ENCODE measurements at places on chromosomes 5 and 9.

- DNase-seq = no peak
These were observed 19.0 kb downstream of the STOM start for GRCh38 chr9:121350993-121351561.

DNA sequence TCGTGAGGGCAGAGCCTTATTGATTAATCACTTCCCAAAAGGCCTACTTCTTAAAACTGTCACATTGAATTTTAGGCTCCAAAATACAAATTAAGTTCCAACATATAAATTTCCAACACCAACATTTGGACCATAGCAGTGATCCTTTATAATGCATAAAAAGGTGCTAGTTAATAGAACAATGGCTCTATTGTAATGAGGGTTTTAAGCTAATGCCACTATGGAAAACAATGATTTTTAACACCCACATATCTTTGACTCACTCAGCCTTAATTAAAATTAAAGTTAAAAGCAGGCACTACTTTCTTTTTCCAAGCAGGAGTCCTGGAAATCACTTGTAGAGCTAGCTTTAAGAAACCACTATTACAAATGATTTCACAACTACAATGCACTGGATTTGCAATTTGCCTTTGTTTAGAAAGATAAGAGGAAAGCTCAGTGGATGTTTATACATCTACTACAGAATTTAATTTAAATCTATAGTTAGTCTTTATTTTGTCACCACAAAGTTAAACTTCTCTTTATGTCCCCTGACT is 41.8 kb downstream of the DPYSL3 start:
- DNase-seq = no peak

DNA sequence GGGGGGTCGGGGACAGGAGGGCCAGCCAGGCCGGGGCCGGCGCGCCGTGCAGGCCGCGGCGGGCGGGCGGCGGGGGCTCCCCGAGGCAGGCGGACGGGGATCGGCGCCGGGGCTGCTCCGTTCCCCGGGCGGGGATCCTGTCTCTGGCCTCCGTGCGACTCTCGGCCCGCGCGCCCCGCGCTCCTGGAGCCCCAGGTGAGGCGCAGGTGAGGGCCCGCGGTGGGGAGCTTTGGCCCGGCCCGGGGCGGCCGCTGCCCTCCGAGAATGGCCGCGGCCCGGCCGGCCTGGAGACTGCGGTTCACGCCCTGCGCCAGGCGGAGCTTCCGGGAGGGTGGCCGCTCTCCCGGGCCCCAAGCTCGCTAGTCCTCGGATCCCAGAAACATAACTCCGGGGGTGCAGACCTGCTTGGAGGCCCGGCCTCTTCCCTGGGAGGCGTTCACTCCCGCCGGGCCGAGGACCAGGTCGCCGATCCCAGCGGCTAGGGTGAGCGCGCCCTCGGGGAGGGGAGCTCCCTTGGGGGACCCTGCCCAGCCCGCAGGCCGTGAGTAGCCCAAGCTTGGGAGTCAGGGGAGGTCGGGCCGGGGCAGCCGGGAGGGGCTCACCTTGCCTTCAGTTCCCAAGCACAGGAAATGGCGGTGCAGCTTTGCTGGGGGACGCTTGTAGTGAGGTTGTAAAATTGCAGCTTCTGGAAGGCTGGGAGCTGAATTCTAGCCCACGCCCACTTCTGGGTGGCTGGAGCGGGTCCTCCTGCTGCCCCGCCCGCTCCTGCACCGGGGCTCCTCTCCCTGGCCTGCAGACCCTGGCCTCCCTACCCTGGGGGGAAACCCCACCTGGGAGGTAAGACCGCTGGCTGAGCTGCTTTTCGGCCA is 723 bp downstream of the PPP1R26 start:
- DNase-seq = no peak

DNA sequence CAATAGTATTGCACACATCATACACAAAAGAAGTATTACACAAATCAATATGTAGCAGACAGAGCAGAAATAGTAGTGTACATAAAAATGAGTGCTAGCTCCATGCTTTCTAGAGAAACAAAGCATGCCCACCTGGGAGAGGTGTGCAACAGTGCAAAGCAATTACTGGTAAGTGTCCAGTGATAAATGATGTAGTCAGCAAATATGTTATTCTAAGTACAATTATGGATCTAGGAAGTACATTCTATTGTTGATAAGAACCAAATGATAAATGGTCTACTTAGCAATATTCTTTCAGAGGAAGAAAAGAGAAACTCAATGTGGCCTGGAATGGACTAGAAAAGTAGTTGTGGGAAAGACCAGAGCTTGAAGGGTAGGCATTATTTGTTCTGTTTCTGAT is 188.6 kb downstream of the HINT1 start:
- DNase-seq = no peak

DNA sequence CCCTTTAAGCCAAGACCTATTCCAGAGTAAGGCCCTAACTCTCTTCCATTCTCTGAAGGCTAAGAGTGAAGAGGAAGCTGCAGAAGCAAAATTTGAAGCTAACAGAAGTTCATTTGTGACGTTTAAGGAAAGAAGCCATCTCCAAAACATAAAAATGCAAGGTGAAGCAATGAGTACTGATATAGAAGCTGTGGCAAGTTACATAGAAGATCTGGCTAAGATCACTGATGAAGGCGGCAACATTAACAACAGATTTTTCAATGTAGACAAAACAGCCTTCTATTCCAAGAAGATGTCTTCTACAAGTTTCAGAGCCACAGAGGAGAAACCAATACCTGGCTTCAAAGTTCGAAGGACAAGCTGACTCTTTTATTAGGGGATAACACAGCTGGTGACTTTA is 1143.4 kb downstream of the CDH12 start:
- DNase-seq = no peak

DNA sequence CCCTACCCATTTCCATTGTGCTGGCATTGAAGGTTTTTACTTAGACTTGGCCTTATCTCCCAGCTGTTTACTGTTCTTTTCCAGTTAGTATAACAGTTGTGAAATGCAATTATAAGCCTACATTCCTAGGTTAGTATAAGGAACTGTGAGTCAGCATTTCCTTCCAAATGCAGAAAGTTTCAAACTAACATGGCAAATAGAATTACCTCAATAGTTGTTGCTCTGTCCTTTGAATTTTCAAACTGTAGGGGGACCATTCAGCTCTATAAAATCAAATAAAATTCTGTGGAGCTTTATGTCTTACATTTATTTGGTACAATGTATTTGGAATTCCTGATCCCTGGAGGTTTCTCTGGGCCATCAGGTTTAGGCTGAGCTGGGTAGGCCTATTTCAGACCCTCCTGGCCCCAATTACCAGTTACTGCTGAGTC is 47.2 kb downstream of the ARHGEF28 start:
- DNase-seq = no peak

GRCh38 chr9:29830821-29831220 is 2257.5 kb upstream of the C9orf72 start:
- no peak for DNase-seq

- no peak for DNase-seq
These were observed 164.4 kb upstream of the SLC12A2 start for GRCh38 chr5:127919006-127919796.

GRCh38 chr9:33221568-33221884 is 18.4 kb upstream of the SPINK4 start:
- no peak for DNase-seq

- no peak for DNase-seq
These were observed 252.0 kb downstream of the RASEF start for GRCh38 chr9:82810915-82811314.

DNA sequence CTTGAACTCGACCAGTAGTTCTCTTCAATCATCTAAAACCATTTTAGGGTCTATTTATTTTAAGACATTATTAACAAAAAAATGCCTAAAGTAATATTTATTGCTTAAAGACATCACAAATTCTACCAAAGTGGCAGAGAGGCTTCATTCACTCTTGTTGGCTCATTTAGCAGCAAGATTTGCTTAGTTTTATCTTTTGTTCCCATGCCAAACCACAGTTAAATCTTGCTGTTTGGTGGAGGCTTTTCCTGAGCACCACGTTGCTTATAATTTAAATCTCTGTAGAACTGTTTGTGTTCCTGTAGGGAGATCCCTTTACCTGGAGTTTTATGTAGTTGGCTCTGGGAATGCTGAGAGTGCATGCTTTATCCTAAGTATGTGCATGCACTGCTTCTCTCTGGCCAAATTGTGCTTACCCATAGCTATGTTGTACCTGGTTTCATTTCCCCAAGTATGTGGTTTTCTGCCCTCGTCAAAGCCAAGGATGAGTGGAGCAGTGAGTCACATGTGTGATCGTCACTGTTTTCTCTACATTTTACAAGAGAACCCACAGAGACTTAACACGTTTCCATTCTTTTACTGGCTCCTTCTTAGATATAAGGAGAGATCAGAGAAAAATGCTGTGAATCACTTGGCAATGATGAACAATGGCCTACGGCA is 42.1 kb upstream of the MAST4 start:
- DNase-seq = peak; percentile 35

GRCh38 chr9:129887334-129888292 is 52.4 kb downstream of the USP20 start:
- DNase-seq = peak; percentile 26

DNA sequence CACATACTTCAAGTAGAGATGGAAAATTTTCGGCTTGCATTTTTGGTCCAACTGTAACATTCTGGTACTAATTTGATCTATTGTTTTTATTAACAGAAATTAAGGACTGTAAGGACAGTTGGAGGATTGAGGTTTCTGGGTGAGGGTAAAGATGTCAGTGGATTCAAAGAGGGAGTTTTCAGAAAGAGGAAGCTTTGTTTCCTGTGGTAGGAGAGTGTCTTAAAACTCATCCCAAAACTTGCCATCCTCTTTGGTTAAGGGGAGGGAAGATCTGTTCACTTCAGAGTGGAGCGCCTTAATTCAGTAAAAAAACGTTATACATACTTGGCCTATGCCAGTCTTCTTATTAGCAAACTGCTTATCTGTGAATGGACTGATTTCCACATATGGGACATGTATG is 13.8 kb downstream of the CNTRL start:
- DNase-seq = no peak

GRCh38 chr5:33883482-33883881 is 8.3 kb downstream of the ADAMTS12 start:
- no peak for DNase-seq

- DNase-seq = no peak
These were observed 1147.7 kb upstream of the WWC1 start for GRCh38 chr5:167143716-167144115.

- DNase-seq = no peak
These were observed 68.2 kb downstream of the SLC1A1 start for GRCh38 chr9:4558371-4558998.

DNA sequence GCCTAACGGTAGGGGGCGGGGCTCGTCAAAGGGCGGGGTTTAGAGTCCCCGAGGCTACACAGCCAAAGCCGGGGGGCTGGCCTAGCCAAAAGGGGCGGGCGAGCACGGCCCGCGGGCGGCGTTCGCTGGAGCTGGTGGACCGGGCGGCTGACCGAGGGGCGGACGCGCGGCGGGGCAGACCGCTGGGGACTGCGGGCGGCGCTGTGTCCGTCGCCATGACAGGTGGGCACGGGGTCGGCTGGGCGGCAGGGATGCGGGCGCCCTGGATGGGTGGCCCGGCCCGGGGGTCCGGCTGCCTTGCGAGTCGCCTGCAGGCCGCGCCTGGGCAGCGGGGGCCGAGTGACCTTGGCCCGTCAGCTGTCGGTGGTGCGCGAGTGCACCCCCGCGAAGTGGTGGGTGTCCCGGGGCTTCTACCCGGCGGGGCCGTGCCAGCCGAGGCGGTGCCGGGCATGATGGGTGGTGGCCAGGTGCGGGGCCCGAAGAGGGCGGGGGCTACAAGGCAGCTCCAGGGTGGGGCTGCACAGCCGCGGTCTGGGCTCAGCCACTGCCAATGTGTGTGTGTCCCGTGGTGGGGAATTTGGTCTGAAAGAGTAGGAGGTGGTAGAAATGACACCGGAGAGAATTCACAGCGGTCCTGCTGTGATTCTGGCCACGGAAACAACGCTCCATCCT is at the start of gene CARD19:
Gene CARD19 (plus strand): TSS at position 87 of the 672 bp plus-strand sequence. CDS start 129 bp downstream, at position 216.
- peak; percentile 55 for DNase-seq

DNA sequence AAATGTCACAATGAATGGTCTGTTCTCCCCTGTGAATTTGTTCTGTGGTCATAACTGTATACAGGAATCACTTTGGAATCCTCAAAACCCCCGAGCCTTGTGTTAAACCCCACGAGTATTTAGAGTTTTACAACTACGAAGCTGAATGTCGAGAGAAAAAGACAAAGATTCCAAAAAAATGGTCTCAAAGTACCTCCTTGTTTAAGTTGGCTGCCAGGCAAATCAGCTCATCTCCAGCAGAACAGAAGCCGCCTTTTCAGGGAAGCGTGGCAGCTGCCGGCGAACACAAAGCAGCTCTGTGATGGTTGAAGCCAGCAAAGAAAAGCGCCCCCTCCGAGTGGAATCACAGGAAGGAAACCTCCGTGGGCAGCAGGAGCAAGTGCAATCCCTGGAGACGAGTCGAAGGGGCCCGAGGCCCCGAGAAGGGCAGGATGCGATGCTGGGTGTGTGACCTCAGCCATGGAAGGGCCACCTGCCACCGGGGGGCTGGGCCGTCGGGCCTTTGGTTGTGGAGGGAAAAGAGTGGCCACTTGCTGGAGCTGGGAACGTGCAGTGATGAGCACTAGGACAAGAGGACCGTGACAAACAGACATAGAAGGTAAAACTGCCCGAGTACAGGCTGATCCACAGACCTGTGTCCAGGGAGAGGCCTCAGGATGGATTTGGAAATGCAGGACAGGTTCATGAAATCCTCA is 706.4 kb downstream of the SEMA5A start:
- no peak for DNase-seq

- DNase-seq = no peak
These were observed 119.1 kb downstream of the VAV2 start for GRCh38 chr9:133873009-133873408.

DNA sequence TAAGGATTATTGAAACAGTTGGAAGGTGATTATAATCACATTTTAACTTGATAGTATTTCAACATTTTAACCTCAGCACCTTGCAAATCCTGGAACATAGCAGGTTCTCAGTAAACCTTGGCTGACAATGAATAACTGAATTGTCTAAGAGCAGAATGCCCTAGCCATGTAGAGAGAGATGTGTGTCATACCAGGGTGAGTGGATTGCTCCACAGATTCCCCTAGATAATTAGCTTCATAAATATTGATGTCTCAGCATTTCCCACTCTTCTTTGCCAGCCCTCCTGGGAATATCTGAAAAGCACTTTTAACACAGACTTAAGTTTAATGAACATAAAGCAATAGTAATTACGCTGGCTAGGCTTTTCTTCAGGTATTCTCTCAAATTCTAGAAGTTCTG is 363.5 kb downstream of the MAN2A1 start:
- DNase-seq = no peak

DNA sequence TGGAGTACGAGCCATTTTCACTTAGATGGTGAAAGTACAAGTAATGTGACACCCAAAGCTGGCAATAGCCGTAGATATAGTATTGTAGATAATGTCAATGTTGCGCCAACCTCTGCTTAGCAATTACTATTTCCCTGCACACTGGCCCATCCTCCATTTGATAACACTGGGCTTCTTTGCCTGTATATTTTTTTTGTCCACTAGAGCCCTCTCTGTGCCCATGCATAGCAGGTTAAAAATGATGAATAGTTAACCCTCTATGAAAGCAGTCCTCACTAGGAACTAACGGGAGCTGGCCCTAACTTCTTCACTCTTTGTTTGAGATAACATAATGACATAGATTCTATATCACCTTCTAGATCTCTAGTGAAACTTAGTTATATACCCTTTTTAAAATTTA is 416.8 kb downstream of the TUSC1 start:
- DNase-seq = no peak

GRCh38 chr5:123427281-123427680 is 4.1 kb upstream of the CEP120 start:
- DNase-seq = no peak
